ENCODE measurements at places on chromosomes 7 and 10. TPM values are rescaled to one million over a fixed set of nuclear protein-coding genes. Genes with fewer than 3 reads are reported as not detected.

GRCh38 chr7:39686261-39686924, 63.0 kb downstream of the RALA start:
- no peak for DNase-seq

DNA sequence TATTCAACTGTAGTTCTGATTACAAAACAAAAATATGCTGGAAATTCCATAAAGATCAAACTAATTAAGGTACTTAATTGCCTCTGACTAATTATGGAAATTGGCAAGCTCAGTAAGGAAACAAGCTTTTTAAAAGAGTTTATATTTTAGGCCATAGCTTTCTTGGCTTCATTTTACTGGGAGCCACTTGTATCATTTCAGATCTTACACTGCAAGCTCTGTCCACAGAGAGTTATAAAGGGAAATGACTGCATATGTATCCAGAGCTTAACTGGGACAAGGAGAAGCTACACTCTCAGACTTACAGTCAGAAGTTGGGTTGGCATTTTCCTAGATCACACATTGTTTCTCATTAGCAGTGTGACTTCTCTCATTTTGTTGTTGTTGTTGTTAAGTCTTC, 92.4 kb downstream of the LRRN3 start:
- no peak for DNase-seq

DNA sequence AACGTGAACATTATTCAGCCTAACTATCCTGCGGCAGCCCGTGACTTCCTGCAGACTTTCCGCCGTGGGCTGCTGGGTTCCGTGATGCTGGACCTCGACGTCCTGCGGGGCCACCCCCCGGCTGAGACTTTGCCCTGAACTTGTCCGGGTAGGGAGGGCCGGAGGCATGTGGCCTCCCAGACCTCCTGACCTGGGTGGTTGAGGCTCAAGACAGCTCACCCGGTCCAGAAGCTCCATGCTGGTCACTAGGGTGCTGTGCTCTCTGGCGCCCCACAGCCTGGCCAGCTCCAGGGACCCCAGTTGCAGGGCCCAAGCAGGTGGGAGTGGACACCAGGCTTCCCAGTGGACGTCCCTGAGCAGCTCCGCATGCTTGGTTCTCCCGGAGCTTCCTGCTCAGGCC, 4.4 kb downstream of the SPRN start:
- DNase-seq, result no peak

DNA sequence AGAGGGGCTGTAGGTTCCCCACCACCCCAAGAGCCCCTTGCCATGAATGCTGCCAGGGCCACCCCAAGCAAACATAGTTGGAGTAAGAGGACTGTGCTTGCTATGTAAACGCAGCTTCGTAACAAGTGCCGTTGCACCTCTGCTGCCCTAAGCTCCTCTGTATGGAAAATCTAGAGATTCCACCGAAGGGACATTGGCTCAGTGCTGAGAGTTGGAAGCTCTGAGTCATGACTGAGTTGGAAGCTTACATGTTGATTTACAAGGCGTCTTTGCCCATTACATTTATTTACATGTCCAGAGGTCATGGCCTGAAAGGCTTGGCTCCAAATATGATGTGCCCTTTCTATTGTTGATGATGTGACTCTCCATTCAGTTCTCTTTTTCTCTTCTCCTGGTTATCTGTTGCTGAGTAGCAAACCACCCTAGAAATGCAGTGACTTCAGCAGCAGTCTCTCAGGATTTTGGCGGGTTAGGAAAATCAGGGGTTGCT, 233.1 kb upstream of the TCF7L2 start:
- DNase-seq, result peak; percentile 31

GRCh38 chr10:110074298-110074697, 66.5 kb downstream of the ADD3 start:
- no peak for DNase-seq

GRCh38 chr7:121034929-121035328, 46.4 kb downstream of the CPED1 start:
- DNase-seq, result no peak

DNA sequence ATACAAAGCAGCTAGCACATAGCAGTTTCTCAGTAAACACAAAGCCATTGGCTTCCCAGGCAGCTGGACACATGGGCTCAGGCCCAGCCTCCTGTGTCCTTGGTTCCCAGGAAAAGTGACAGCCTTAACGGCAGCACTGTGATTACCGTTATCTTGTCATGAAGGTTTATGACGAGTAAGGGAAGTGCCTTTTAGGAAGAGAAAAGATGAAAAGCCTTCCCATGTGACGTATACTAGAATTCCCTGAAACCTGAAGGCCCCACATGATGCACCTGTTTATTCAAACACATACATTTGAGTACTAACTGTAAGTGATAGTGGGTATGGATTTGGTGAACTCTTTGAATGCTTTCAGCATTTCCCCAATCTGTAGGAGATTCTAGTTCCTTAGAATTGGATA, 244.2 kb downstream of the DPP6 start:
- DNase-seq, result no peak

- no peak for DNase-seq
These were observed 53.2 kb downstream of the GSAP start for GRCh38 chr7:77362905-77363304.

DNA sequence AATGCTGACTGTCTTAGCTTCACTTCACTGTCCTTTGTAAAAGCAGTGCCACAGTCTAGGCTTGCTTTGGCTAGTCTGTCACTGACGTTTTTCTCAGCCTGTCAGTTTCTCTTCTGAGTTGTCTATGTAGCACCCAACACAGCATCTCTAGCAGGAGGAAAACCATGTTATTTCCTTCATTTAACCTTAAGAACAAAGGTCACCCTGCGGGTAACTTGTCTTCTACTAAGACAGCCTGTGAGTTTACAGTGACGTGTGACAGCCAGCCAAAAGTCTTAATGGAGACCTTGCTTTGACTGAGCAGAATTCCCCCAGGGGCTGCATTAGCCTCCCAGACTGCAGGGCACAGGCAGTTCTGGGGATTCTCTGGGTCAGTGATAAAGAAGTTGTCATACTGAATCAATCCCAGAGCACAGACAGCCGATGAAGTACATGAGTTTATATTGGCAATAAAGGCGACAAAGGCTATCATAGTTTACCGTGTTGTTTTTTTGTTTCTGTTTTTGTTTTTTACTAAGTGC, 296.0 kb upstream of the KIAA1217 start:
- DNase-seq, result no peak

GRCh38 chr10:126463286-126463685, 75.0 kb upstream of the ADAM12 start:
- DNase-seq, result no peak

- DNase-seq, result no peak
These were observed 176.4 kb upstream of the HPS1 start for GRCh38 chr10:98623176-98623575.

DNA sequence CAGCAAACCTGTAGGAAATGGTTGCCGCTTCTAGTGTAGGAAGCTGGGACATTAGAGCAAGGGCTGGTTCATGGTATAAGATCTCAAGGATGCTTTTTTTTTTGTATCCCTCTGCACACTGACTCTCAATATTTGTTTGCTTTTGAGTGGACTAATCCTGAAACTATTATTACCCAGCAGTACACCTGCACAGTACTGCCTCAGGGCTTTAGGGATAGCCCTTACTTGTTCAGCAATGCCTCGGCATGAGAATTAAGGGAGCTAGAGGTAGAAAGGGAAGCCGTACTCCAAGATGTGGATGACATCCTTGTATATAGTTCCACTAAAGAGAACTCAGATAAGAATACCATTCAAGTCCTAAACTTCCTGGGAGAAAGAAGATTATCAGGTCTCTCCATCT, 70.5 kb downstream of the COPG2 start:
- DNase-seq, result peak; percentile 56

DNA sequence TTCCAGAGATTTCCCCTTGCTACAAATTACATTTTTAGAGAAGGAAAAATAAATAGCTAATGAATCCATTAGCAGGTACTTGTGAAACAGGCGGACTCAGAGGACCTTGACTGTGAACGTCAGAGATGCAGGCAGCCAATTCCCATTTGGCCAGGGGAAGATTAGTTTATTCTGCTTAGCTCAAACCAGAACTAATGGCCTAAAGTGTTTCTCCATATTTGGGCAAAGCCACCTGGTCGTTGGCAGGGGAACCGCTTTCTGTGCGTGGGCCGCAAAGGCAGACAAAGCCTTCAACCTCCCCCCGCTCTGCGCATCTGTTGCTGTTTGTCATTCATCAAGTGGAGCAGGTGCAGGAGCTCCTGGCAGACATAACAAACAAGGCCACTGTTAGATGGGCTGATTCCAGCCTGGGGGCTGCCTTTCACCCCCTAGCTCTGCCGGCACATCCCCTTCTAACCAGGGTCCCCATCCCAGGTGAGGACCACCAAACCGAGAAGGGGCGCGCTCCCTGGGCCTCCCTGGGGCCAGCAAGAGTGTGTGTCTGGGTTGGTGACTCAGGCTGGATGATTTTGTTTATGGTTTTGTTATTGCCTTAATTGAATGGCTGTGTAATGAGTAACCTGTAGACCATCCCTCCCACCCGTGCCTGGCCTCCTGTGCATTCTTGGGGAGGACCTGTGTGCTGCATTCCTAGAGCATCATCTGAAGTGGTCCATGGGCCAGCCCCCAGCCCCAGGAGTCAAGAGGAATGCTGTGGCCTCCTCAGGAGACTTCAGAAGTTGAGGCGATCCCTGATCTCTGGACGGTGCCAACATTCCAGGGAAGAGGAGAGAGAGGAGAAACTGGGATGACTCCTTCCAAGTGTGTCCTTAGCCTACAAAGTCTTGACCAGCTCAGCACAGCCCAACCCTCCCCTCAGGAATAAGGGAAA, 14.5 kb upstream of the CPA1 start:
- DNase-seq, result peak; percentile 59

The BTAF1 gene
- 47.4 TPM for total RNA-seq

The SP8 gene
- total RNA-seq, result not detected

The CAMK2B gene
- total RNA-seq, result not detected

The OPN1SW gene
- not detected for total RNA-seq

All from bronchial epithelial cell (primary cell).